GM12878 (cell line): ENCODE measurements at places on chromosomes 16 and 17.

DNA sequence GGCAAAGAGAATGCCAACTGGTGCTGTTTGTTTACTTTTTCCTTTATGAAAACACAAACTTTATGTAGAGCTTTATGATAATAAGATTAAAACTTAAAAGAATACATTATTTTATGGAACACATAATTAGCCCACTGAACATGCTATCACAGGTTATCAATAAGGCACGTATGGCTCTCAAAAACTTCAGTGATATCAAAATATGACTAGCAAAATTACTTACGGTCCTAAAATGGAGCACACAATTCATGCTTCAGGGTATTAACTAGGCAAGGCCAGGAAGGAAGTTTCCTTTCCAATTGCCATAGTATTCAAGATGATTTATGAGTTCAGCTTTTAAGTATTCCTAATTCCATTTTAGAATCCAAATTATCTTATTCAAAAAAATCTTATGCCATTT lies 3.6 kb downstream of the RNF43 start:
- DNase-seq, result no peak

- DNase-seq, result no peak
These were observed 1034.5 kb upstream of the EEF2KMT start for GRCh38 chr16:6132121-6132520.

GRCh38 chr17:9036336-9036735 lies 15.0 kb downstream of the NTN1 start:
- DNase-seq, result no peak

- no peak for DNase-seq
These were observed 163.8 kb downstream of the NTN1 start for GRCh38 chr17:9185142-9185541.

GRCh38 chr17:51385208-51385607 lies 124.9 kb downstream of the UTP18 start:
- DNase-seq, result no peak

- no peak for DNase-seq
These were observed 21.3 kb downstream of the SNX20 start for GRCh38 chr16:50659806-50660205.

GRCh38 chr17:64718058-64718457 lies 56.0 kb upstream of the SMURF2 start:
- no peak for DNase-seq

- no peak for DNase-seq
These were observed 38.0 kb upstream of the CDH15 start for GRCh38 chr16:89133457-89134127.

- no peak for DNase-seq
These were observed 59.7 kb downstream of the ABCC6 start for GRCh38 chr16:16163571-16163970.

DNA sequence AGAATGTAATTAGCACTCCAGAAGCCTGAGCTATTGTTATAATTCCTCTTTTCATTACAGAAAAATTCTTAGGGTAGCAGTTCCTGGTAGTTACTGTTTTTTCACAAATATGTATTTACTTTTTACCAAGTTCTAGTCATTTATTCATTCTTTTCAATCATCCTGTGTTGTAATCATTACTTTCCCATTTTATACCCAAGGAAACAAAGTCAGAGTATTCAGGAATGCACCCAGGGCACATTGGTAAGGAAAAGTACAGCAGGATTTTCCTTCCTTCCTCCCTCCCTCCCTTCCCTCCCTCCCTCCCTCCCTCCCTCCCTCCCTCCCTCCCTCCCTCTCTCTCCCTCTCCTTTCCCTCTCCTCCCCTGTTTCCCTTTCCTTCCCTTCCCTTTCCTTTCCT lies 115.9 kb upstream of the RBFOX1 start:
- no peak for DNase-seq

DNA sequence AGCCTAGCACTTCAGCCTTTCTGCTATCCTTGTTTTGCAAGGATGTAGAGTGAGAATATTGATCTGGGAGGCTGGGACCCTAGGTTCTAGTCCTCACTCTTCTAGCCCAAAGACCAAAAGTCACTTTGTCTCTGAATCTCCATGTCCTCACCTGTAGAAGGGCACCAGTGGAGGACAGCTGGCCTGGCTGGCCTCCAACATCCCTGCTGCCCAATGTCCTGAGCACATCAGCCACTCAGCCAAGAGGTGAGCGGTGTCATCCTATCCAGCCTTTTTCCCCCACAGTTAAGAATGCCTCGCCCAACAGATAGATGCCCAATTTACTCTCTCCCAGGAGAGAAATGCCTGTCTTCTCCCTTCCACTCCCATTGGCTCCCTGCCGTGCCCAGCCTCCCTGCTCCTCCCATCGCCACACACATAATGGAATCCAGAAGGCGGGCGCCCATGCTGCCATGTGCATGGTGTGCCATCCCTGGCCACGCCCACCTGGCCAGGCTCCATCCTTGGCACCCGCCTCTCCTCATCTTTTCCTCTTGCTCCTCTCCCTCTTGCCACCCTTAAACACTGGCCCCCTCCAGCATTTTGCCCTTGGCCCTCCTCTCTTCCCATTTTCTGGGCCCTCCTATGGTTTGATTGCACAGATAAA lies 157.3 kb upstream of the SDK2 start:
- DNase-seq, result no peak

GRCh38 chr16:55613613-55614335 lies 42.0 kb upstream of the SLC6A2 start:
- DNase-seq, result no peak

DNA sequence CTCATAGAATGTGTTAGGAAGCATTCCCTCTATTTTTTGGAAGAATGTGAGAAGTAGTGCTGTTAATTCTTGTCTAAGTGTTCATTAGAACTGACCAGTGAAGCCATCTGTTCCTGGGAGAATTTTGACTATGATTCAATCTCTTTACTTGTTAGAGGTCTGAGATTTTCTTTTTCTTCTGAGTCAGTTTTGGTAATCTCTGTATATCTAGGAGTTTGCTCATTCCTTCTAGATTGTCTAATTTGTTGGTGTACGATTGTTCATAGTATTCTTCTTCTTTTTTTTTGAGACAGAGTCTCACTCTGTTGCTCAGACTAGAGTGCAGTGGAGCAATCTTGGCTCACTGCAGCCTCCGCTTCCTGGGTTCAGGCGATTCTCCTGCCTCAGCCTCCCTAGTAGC lies 20.4 kb downstream of the NFATC3 start:
- DNase-seq, result no peak

GRCh38 chr16:53129281-53130158 lies 74.7 kb downstream of the CHD9 start:
- DNase-seq, result no peak

GRCh38 chr17:1802429-1802828 lies 27.3 kb downstream of the SMYD4 start:
- no peak for DNase-seq

- no peak for DNase-seq
These were observed 484 bp downstream of the FZD2 start for GRCh38 chr17:44557651-44558285.

DNA sequence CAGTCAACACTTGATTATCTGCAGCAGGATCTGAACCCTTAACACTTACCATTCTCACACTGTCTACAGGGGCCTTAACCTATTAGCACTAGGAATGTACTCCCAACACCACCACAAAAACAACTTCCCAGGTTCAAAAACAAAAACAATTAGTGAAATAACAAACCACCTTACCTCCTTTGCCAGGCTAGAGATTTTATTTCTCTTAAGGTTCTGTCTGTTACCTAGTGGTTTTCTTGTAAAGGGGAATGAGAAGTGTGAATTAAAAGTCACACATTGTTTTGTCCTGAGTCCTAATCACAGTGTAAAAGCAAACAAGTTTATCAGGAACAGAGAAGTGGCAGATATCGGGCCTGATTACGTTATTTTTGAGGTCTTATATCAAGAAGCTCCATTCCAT lies 9.7 kb downstream of the SMARCE1 start:
- no peak for DNase-seq

GRCh38 chr16:53775821-53776431 lies 72.0 kb downstream of the FTO start:
- no peak for DNase-seq

- DNase-seq, result no peak
These were observed 15.1 kb upstream of the BAIAP2 start for GRCh38 chr17:81019563-81020442.

GRCh38 chr17:1683459-1683858 lies 1.2 kb downstream of the PRPF8 start:
- no peak for DNase-seq

GRCh38 chr17:28737770-28738679 lies 5.8 kb upstream of the TRAF4 start:
- DNase-seq, result peak; percentile 89

- no peak for DNase-seq
These were observed 6.9 kb downstream of the SALL1 start for GRCh38 chr16:51144203-51144602.

DNA sequence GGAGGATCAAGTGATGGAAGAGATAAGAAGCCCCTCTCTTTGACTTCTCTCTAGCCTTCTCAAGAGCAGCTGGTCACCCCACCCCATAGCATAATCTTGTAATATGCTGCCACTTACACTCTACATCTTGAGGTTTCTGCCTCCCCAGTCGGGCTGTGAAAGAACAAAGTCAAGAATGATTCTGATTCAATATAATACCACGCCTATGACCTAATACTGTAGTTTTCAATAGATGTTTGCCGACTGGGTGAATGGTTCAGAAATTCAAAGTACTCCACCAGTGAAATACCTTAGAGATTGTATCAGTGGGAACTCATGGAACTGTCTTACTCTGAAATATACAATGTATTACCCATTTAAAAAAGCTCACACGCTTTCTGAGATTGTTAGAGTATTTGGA lies 93.0 kb upstream of the ZFHX3 start:
- DNase-seq, result no peak

- no peak for DNase-seq
These were observed 3.0 kb upstream of the ANKRD40CL start for GRCh38 chr17:50770346-50770745.

DNA sequence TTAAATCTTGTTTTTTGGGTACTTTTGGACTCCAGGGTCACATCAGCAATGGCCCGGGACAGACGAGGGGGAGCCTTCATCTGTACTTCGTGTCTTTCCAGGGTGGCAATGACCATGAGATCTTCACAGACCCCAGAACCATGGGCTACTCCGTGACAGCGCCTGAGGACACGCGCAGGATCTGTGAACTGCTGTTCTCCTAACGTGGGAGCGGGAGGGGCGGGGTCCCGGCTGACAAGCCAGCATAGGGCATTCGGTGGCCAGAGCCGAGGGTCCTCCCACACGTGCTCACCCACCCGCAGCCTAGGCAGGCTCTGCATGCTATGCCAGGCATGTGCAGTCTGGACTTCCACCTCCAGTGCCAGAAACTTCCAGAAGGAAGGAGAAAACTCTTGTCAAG lies 21.2 kb downstream of the CARHSP1 start:
- no peak for DNase-seq

DNA sequence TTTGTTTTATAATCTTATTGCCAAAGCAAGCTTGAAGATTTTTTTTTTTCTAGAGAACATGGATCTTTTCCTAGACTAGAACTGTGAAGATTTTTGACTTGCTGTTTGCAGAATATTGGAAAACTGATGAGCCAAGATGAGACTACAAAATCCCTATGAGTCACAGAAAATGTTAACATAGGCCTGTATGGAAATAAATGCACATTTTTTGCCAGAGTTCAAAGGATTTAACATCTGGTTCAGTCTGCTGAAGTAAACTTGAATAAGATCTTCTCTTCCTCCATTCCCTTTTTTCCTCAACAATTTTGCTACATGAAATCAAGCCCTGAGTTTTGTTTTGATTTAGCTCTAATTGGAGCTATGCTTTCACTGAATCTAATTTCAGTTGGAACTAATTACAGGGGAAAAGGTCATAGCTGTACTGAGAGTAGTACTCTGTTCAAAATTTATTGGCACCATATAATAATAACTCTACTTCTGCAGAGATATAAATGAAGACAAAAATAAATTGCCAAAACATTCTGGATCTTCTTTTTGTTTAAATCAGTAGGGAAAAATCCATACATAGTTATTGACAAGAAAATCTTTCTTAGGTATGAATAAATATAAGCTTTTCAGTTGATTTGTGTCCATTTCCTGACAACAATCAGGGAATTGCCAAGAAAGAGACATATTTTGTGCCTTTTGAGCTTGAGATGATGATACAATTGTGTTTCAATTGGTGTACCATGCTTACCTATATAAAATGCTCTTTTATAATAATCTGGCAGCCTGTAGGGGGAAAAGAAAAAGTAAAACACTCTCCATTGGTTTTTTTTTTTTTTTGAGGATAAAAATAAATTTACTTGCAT lies 387.5 kb upstream of the GOT2 start:
- DNase-seq, result no peak

DNA sequence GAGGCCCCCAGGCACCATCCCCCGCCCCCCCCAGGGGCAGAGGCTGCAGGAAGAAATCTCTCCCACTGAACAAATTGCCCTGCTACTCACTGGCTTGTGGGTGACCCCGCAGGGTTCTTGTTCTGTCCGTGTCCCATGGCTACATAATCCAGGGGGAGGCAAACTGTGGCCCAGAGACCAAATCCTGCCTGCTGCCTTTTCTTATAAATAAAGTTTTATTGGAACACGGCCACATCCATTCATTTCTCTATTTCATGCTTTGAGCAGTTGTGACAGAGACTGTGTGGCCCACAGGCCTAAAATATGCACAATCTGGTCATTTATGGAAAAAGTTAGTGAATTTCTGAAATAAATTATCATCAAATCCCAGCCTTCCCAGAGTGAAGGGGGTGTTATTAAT lies 38.2 kb downstream of the ABCC6 start:
- DNase-seq, result no peak

- DNase-seq, result peak; percentile 81
These were observed 51.7 kb upstream of the MTSS2 start for GRCh38 chr16:70737377-70738082.

DNA sequence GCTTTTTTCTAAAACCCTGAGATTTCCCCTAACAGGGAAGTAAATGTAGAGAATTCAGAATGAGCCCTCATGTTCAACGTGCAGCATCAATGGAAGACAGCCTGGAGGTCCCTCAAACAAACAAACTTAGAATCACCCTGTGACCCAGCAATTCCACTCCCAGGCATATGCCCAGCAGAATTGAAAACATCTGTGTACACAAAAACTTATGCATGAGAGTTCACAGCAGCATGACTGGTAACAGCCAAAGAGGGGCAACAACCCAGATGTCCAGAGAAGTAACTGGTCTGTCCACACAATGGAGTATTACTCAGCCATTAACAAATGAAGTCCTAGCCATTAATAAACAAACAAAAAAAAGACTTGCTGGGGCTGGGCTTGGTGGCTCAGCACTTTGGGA lies 252.7 kb downstream of the PARN start:
- no peak for DNase-seq

GRCh38 chr16:86755571-86756006 lies 177.2 kb downstream of the FOXL1 start:
- DNase-seq, result no peak

GRCh38 chr16:87698676-87699199 lies 67.0 kb downstream of the KLHDC4 start:
- DNase-seq, result no peak
